ENCODE measurements at places on chromosomes 3 and 15. TPM values are rescaled to one million over a fixed set of nuclear protein-coding genes. Genes with fewer than 3 reads are reported as not detected.

Gene CLN6
- polyA plus RNA-seq, result 30.8 TPM

Gene GOLGA8H
- polyA plus RNA-seq, result 0.43 TPM

GRCh38 chr3:187974871-187975271, 179.1 kb upstream of the LPP start:
- no peak overlapping the region for H3K4me3 ChIP-seq
- H3K27ac ChIP-seq, result no peak overlapping the region
- no peaks in the 10 kb centered on the region for H3K36me3 ChIP-seq
- H3K27me3 ChIP-seq, result no peaks in the 10 kb centered on the region

GRCh38 chr3:177429079-177429478, 231.8 kb upstream of the TBL1XR1 start:
- H3K27me3 ChIP-seq, result no peaks in the 10 kb centered on the region
- no peak for DNase-seq
- no peaks in the 10 kb centered on the region for H3K4me1 ChIP-seq
- H3K36me3 ChIP-seq, result no peaks in the 10 kb centered on the region
- H3K4me3 ChIP-seq, result no peak overlapping the region

DNA sequence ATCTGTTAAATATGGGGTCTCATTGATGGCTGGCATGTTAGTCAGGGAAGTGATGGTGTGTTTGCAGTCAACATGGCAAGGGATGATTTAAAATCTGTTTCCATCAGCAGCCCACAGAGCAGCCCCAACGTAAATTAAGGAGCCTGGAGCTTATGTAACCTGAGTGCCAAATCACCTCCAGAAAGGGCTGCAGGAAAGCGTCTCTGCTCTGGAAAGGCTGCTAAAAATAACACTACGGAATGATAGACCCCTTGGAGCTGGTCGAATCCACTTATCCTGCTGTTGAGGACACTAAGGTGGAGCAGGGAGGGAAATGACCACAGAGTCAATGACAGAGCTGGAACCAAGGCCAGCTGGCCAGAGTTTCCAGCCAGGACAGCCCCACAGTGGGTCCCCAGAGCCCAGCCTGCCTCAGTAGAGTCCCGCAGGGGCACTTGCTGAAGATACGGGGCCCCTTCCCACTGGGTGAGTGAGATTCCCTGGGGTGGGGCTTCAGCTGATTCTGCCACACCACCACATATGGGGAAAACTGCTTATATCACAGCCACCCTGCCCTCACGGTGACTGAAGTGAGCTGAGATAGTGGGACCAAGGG, 63.5 kb downstream of the EPHB1 start:
- DNase-seq, result no peak
- H3K36me3 ChIP-seq, result no peaks in the 10 kb centered on the region
- no peak overlapping the region for H3K27ac ChIP-seq
- H3K27me3 ChIP-seq, result no peaks in the 10 kb centered on the region
- no peak overlapping the region for H3K4me3 ChIP-seq
